ENCODE measurements at places on chromosomes 2 and 18.

- peak; percentile 7 for DNase-seq
These were observed 59.8 kb upstream of the SLC38A11 start for GRCh38 chr2:165015052-165015642.

GRCh38 chr2:7392076-7392787 is 475.0 kb downstream of the RNF144A start:
- no peak for DNase-seq

DNA sequence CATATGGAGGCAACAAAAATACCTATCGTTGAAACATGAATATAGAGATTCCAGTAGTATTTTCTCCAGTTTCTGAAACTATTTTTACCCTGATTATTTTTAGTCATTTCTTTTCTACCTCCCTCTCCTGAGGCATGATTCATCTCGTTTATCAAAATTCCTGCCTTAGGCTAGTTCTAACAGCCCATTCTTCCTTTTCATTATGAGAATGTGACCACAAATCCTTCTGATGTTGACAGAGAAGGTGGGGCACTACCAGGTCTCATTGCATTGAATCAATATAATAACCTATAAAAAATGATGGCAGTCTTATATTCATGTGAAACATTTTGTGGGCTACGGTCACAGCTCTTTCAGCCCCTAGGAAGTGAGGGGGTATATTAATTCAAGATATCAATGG is 406.5 kb upstream of the UBE2E3 start:
- no peak for DNase-seq

DNA sequence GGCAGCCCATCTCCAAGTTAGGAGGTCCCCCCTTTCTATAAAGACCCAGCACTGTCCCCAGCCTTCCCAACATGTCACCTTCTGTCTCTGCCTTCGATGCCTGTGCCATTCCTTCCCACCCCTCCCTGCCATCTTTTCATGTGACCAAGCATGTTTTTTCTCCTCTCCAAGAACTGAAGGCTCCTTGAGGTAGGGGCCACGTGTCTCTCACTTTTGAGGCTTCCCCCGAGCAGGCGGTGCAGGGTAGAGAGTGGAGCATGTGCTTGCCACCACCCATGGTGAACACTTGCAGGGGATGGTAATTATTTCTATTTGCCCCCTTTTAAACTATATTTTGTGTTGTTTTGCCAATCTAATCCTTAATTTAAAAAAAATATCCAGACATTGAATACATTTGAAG is 168.4 kb downstream of the ACKR3 start:
- no peak for DNase-seq

DNA sequence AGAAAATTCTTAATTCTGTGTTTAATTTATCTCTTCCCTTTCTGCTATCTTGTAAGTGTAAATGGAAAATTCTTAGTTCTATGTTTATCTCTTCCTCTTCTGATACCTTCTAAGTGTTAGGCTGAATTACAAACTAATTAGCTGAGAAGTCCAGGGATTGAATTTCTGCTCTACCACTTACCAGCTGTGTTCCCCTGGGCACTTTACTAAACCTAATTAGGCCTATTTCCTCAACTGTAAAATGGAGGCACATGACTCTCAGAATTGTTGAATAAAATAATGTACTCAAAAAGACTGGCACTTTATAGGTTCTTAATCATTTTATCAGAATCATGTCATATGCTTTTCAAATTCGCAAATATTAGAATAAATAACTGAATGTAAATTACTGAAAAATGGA is 146.3 kb downstream of the MAP2 start:
- DNase-seq, result no peak

DNA sequence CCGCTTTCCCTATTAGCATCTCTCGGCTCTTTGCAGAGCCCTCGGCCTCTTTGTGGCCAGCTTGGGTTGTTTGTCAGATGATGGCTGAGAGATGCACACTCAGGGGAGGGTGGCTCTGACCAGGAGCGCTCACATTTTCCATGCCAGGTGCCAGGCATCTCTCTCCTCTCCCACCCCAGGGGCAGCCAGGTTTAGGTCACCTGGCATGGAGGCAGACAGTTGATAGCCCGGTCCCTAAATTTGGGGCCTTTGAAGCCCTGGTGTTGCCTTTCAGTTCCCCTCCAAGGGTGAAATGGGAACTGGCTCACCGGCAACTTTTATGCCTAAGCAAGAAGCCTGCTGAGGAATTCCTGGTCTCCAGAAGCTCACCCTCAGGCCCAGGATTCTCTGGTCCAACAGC is 19.1 kb downstream of the LBH start:
- no peak for DNase-seq

GRCh38 chr2:239666855-239667376 is 266.1 kb upstream of the HDAC4 start:
- DNase-seq, result no peak

All from stimulated activated CD8-positive, alpha-beta memory T cell treated with anti-CD3 and anti-CD28 coated beads, Interleukin-4, amount 100 ng/mL, for 4 hours (primary cell).